ENCODE measurements at places on chromosomes 1 and 21.
A peak's percentile ranks its signal among the peaks of the same experiment; 100 is the strongest.

- DNase-seq: no peak
Observed at GRCh38 chr1:105396001-105396400, 1646.3 kb downstream of the AMY1C start.

DNA sequence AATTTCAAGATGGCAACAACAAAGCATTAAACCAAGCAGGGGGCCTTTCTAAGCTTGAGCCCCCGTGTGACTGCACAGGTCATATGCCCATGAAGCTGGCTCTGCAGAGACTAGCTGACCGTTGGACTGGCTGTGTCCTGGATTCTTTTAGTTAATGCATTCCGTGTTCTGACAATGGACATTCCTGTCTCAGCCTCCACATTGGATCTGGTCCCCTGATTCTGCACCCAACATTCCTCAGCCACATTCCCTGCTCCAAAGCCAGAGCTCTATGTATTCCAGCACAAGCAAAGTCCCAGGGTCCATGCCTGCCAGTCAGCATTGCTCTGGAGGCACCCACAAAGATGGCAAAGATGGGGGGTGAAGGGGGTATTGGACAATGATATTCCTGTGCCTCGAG is 5.1 kb upstream of the NAV1 start:
- DNase-seq: no peak

DNA sequence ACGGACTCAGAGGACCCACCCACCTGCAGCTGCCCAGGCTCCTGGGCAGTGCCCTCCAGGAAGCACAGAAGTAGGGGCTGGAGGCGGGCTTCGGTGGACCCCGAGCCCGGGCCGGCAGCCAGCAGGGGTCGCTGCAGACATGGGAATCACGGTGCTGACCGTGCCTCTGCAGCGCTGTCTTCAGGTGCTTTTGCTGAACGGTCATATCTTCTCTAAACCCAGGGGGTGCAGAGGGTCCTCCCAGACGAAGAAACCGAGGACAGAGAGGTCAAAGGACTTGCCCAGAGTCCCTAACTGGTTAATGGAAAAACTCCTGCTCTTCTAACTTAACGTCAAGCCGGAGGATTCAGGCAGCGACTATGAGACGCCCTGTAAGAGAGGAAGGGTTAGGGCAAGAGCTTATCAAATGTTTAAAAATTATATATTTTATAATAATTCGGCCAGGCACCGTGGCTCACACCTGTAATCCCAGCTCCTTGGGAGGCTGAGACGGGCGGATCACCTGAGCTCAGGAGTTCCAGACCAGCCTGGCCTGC is 21.5 kb upstream of the LEFTY2 start:
- no peak for DNase-seq

- no peak for DNase-seq
Observed at GRCh38 chr1:71572038-71572437, 491.2 kb upstream of the ZRANB2 start.

DNA sequence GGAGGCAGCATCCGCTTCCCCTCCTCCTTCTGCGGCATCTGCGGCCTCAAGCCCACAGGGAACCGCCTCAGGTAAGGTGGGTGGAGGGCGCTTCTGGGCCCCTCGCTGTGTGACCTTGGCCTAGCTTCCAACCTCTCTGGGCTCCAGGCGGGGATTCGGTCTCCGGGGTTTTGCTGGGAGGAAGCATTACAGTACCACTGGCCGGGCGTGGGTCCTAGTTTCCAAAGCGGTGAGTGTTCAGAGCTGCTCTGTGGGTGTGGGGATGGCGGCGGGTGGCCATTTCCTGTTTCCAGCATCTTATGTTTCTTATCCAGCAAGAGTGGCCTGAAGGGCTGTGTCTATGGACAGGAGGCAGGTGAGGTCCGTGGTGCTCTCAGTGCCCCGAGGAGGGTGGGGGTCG is 11.6 kb downstream of the FAAH start:
- DNase-seq: no peak

DNA sequence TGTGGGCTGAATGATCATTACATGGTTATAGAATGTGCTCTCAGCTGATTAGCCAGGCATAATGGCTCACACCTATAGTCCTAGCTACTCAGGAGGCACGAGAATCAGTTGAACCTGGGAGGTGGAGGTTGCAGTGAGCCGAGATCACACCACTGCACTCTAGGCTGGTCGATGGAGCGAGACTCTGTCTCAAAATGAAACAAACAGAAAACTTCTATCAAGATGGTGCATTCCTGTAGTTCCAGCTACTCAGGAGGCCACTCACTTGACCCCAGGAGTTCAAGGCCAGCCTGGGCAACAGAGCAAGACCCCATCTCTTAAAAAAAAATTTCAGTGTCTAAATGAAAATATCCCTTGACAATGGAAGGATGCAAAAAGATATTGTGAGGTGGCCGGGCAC is 10.9 kb downstream of the TIMM17A start:
- DNase-seq: no peak

DNA sequence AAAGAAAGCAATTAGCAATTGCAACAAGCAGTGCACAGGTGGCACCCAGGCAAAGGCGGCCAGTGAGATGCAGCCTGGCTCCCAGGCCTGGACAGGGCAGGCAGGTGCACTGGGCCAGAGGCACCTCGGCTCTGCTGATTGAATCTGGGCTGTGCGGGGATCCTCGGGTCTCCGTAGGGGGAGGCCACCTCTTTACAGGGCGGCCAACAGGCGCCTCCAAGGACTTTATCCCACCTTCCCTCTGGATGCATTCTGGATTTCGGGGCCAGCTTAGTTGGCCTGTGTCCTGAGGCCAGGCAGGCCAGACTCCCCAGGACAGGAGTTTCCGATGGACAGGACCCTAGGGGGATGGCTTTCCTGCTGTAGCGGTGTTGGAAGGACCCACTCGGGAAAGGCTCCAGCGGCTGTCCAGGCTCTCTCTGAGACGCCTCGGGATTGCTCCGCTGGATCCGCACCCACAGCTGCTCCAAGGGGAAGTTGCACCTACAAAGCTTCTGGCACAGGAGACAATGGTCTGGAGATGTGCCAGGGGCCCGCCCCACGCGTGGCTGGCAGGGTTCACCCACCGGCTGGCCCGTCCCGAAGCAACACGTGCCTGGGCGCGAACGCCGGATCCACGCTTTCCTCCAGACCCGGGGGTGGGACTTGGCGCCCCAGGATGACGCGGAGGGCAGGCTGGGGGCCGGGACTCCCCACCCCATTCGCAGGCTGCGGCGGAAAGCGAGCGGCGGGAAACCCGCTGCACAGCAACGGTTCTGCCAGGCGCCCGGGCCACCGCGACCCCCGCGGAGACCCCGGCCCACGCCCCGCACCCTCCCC is 810 bp downstream of the SLC19A1 start:
- peak; percentile 75 for DNase-seq

- no peak for DNase-seq
Observed at GRCh38 chr21:15289896-15290841, 225.4 kb upstream of the NRIP1 start.

DNA sequence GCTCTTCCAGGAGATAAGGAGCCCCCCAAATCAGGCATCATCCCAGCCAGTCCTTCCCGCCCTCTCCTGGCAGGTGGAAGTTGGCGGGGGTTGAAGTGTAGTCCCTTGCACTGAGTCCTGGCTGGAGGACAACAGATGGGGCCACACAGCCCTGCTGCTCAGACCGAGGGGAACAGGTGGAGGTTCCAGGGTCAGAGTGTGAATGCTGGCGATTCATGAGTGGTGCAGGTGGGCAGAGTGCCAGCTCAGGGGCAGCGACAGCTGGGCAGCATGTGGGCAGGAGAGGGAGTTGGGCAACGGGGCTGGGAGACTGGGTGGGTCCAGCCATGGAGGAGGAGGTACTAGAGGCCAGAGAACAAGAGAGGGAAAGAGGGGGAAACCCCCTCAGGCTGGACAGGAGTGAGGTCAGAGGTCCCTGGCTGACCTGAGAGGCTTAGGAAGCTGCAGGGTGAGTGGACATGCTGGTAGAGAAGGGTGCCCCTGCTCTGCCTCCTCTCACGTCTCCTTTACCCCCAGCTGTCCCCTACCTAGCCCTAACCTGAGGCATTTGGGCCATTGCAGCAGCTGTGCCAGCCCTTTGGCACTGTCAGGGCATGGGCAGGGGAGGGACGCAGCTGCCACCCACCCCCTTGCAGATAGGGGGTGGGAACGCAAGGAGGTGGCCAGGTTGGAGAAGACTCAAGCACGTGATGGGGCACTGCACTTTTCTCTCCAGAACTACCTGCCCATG is 11.3 kb upstream of the ADORA1 start:
- no peak for DNase-seq

- DNase-seq: no peak
Observed at GRCh38 chr1:229373395-229373794, 30.5 kb upstream of the CCSAP start.

DNA sequence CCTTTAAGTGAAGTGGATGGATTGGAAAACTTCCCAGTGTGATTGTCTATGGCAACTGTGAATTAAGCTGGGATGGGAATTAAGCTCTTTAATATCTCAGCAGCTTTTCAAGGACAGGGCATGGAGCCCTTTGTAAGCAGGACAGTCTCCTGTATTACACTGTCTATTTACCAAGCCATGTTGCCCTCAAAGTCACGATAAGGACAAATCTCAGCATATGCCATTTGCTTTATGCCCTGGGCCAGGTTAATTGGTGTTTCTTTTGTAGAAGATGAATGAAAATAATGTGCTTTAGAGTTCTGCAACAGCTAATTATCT is 17.6 kb downstream of the UTP25 start:
- no peak for DNase-seq

- no peak for DNase-seq
Observed at GRCh38 chr1:10676963-10677362, 119.5 kb downstream of the CASZ1 start.

DNA sequence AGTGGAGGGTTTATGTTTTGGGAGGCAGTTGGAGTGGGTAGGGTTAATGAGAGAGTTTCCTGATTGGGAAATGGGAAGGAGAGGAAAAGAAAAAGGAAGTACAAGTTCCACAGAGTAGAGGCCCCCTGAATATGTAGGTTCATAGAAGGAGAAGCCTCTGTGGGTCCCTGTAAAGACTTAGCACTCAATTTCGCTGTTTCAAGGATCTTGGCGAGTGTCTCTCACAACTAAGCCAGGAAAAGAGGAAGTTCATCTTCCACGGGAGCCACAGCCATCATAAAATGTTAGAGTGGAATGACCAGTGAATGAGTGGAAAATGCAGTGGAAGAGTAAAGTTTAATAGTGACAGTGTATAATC is 17.4 kb upstream of the DPYD start:
- no peak for DNase-seq

- no peak for DNase-seq
Observed at GRCh38 chr1:201185123-201185453, 5.5 kb upstream of the IGFN1 start.

DNA sequence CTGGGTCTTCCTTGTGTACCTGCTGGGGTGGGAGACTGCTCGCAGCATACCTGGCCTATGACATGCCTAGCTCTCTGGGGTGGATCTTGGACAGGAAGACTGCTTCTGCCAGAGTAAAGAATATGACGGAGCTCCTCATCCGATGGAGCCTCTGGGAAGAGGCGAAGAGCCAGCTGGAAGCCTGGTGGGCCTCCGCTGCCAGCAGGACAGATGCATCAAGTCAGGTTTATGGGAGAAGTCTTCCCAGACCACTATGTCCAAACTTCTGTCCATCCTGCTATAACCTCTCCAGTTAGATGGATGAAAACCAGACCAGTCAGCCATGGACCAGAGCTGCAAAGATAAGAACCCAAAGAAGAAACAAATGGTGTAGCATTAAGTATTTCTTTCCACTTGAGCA is 27.7 kb upstream of the NGF start:
- DNase-seq: no peak

- DNase-seq: no peak
Observed at GRCh38 chr1:223793716-223794115, 52.0 kb downstream of the TP53BP2 start.

- DNase-seq: no peak
Observed at GRCh38 chr1:46673749-46674182, 2.1 kb downstream of the TEX38 start.

DNA sequence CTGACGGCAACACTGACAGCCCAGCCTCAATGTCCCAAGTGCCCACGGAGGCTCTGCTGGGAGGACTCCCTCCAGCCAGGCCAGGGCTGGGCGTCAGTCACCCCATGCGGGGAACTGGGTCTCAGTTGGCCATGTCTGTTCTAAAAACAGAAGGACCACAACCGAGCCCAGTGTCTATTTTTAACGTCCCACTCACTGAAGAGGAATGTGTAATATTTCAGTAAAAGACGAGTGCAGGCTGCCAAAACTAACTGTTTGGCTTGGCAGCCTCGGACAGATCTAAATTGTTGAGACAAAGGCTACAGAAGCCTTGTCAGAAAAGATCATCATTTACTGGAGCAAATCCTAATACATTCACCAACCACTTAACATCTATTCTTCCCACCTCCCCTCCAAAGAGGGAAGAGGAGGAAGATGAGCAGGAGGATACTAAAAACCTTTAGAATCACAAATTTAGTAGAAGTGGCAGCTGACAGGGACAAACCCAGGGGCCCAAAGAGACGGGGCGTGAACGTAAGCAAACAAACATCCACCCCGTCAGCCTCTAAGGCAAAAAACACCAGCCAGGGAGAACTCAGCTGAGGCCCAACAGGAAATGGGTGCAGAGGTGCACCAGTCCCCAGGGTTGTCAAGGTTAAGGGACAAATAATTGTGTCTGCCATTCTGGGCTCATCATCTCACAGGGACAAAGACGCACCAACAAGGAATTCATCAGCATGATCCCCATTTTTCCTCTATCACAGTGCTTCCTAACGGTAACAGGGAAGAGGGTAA is 18.7 kb downstream of the C1orf198 start:
- no peak for DNase-seq

DNA sequence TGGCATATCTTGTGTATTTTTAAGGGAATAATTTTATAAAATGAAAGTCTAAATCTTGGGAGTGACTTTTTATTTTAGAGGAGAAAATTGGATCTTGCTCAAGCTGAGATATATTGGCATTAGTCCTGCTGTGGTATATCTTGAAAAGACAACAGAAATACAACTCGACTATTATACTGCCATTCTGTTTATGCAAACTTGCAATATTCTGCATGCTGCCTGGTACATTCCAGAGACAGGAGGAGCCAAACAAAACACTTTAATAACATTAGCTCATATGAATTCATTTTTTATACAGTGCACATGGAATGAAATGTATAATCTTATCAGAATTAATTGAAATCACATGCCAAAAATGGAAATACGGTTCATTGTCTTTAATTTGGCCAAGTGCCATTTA is 176.0 kb upstream of the NRIP1 start:
- no peak for DNase-seq
